ENCODE measurements at places on chromosomes 7 and 10. TPM values are rescaled to one million over a fixed set of nuclear protein-coding genes. Genes with fewer than 3 reads are reported as not detected.

DNA sequence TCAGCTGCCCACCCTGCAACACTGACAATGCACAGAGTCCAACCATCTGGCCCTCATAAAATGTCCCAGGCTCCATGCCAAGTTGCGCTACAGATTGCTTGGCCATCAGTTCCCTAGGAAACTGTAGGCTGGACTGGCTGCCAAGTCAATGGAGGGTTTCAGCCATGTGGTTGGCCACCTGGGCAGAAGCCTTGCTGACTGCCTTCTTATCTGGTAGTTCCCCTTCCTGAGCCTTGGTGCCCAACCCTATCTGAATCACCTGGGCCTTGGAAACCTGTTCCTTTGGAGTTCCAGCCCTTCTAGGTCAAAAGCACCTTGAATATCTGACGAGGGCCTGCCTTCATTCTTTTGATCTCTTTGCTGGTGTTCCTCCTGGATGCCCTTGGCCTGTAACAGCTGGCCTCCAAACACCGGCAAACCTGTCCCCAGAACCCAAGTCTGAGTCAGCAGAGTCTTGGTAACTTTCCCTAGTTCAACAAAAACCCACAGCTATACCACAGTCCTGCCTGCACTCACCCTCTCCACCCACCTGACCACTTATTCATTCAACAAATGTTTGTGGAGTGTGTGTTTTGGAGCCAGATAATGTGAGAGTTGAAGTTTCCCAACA lies 37.4 kb upstream of the KDM7A start:
- no peak overlapping the region for H3K27ac ChIP-seq
- no peak overlapping the region for H3K4me3 ChIP-seq
- H3K4me1 ChIP-seq, result no peaks in the 10 kb centered on the region
- no peaks in the 10 kb centered on the region for H3K36me3 ChIP-seq
- H3K27me3 ChIP-seq, result no peaks in the 10 kb centered on the region

Gene BLNK
- 16.4 TPM for total RNA-seq

DNA sequence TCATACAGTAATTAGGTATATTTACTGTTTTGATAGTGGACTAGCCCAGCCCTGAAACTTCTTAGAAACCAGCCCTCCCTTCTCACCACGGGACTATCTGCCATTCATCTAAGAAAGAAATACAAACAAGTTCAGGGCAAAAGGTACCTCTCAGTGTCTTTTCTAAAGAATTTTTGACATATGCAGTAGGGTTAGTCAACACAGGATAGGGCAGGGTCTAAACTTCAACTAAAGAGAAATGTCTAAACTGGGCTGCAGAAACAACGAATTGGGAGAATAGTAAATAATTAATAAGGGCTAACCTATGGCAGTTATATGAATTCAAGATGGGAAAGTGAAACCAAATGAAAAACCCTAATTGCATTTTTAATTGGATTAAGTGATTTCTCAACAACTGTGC lies 496.6 kb downstream of the INHBA start:
- H3K36me3 ChIP-seq, result no peaks in the 10 kb centered on the region
- H3K27me3 ChIP-seq, result no peaks in the 10 kb centered on the region
- DNase-seq, result no peak
- H3K4me3 ChIP-seq, result no peak overlapping the region
- H3K4me1 ChIP-seq, result no peaks in the 10 kb centered on the region

DNA sequence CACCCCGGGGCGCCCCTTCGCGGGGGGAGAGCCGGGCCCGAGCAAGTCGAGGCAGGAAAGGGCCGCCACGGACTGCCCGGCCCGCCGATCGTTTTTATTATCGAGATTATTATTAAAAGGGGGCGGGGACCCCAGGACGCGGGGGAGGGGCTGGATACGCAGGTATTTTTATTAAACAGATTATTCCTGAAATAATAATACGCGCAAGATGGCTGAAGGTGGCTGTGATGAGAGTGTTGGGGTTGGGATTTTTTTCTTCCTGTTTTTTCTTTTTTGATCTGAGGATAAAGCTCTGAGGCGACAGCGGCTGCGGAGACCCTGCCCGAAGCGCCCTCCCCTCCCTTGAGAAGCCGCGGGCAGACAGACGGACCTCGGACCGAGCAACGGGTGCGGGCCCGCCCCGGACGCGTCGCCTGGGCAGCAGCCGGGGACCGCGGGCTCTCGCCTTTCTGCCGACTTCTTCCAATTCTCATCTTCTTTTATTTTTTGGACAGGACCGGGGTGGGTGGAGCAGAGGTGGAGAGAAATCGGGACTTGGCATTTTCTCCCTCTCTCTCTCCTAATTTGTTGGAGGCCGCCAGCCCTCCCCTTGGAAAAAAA lies 1.4 kb upstream of the TRIM8 start:
- H3K4me3 ChIP-seq, result peak overlapping the region; percentile 98
- DNase-seq, result peak; percentile 55
- H3K4me1 ChIP-seq, result peaks cover 14% of the 10 kb centered on the region
- peak overlapping the region; percentile 99 for H3K27ac ChIP-seq
- H3K36me3 ChIP-seq, result no peaks in the 10 kb centered on the region

Gene SPDYE16
- not detected for total RNA-seq

GRCh38 chr10:79259834-79260233 lies 87.4 kb upstream of the PPIF start:
- no peak overlapping the region for H3K27ac ChIP-seq
- H3K4me3 ChIP-seq, result no peak overlapping the region
- no peaks in the 10 kb centered on the region for H3K36me3 ChIP-seq
- peaks cover 23% of the 10 kb centered on the region for H3K4me1 ChIP-seq
- DNase-seq, result no peak

DNA sequence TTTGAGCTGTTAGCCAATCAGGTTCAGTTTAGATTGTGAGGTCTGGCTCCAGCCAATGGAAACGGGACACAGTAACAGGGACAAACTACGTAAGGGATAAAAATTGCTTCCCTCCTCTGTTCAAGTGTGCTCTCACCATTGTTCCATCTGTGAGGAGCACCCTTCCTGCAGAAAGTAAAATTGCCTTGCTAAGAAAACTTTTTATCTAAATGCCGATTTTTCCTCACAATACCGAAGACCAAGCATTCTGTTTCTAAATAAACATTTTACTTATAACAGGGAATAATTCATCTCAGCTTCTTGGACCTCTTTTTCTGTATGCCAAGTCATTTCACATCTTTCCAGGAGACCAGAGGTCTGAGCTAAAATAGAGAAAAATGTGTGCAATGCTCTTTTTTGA lies 59.6 kb upstream of the ZRANB1 start:
- DNase-seq, result no peak
- no peak overlapping the region for H3K4me3 ChIP-seq
- no peaks in the 10 kb centered on the region for H3K27me3 ChIP-seq
- H3K36me3 ChIP-seq, result no peaks in the 10 kb centered on the region
- H3K27ac ChIP-seq, result no peak overlapping the region
- no peaks in the 10 kb centered on the region for H3K4me1 ChIP-seq

DNA sequence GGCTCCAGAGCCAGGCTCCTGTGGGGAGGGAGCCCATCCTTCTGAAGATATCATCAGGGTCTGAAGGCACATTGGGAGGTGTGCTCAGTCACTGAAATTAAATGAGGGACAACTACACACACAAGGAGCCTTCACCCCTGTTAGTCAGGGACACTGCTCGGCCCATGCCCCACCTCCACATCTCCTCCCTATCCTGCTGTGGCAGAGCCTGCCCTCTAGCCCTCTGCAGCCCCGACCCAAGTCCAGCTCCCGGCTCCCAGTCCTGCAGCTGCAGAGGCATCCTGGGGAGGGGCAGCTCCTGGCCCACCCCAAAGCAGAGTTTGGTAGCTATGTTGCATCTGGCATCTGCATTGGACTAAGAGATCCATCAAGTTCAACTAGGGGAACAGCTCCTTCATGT lies 136.3 kb downstream of the ZNF248 start:
- no peak overlapping the region for H3K27ac ChIP-seq
- no peaks in the 10 kb centered on the region for H3K27me3 ChIP-seq
- no peak for DNase-seq
- no peaks in the 10 kb centered on the region for H3K36me3 ChIP-seq
